Metanephros (tissue), 2 donors: ENCODE measurements at places on chromosomes 11 and 22. TPM values are rescaled to one million over a fixed set of nuclear protein-coding genes. Genes with fewer than 3 reads are reported as not detected.

The MS4A3 gene
- 8.8 TPM for total RNA-seq

The KBTBD4 gene
- 22.0 TPM for total RNA-seq

The SERHL2 gene
- 2.7 TPM for total RNA-seq

The CYTH4 gene
- total RNA-seq, result 12.2 TPM

The DNAL4 gene
- 25.4 TPM for total RNA-seq

The FJX1 gene
- 16.4 TPM for total RNA-seq

The CCDC87 gene
- total RNA-seq, result 0.23 TPM

The RABL2B gene
- total RNA-seq, result 17.2 TPM

The ZFPL1 gene
- total RNA-seq, result 29.6 TPM

The SLC25A22 gene
- 10.7 TPM for total RNA-seq

The TYMP gene
- 11.6 TPM for total RNA-seq

The SLC22A6 gene
- total RNA-seq, result 9.7 TPM

The CLMP gene
- total RNA-seq, result 30.9 TPM

The MPPED1 gene
- 2.5 TPM for total RNA-seq

The ART5 gene
- total RNA-seq, result 1.8 TPM

The ANO1 gene
- total RNA-seq, result 38.1 TPM

The ARHGEF17 gene
- 102 TPM for total RNA-seq

The TNNT3 gene
- 410 TPM for total RNA-seq

The GAS2L1 gene
- total RNA-seq, result 8.9 TPM

The LZTR1 gene
- total RNA-seq, result 78.5 TPM

The MMP13 gene
- not detected for total RNA-seq

The OR6T1 gene
- not detected for total RNA-seq

The CDCA5 gene
- 6.4 TPM for total RNA-seq
